ENCODE measurements at places on chromosomes 1 and 21. TPM values are rescaled to one million over a fixed set of nuclear protein-coding genes. Genes with fewer than 3 reads are reported as not detected.

ECM1 gene
- 0.71 TPM for total RNA-seq

COL11A1 gene
- 0.24 TPM for total RNA-seq

CLIC6 gene
- 3.3 TPM for total RNA-seq

SLAMF9 gene
- 0.09 TPM for total RNA-seq

KLF17 gene
- not detected for total RNA-seq

TGFBR3 gene
- total RNA-seq: 5.4 TPM

UBE2U gene
- not detected for total RNA-seq

CYB5RL gene
- 2.6 TPM for total RNA-seq

DNA sequence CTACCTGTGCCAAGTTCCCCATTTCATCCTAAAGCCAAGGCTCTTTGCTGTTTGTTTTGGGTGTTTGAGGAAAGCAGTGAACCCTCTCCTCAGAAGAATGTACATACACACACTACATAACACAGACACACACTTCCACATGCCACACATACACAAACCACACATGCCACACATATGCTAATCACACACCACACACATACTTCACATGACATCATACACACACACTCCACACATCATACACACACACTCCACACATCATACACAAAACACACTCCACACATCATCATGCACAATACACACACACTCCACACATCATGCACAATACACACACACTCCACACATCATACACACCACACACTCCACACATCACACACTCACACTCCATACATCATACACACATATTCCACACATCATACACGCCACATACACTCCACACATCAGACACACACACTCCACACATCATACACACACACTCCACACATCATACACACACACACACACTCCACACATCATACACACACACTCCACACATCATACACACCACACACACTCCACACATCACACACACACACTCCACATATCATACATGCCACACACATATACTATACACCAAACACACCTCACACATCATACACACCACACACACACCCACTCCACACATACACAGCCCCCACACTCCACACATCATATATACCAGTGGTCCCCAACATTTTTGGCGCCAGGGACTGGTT, 22.7 kb upstream of the ZNF436 start:
- no peak overlapping the region for H3K4me3 ChIP-seq
- no peaks in the 10 kb centered on the region for H3K36me3 ChIP-seq
- H3K4me1 ChIP-seq: no peaks in the 10 kb centered on the region
- H3K27me3 ChIP-seq: peaks cover 3% of the 10 kb centered on the region
- no peak overlapping the region for H3K27ac ChIP-seq
- DNase-seq: no peak

DNA sequence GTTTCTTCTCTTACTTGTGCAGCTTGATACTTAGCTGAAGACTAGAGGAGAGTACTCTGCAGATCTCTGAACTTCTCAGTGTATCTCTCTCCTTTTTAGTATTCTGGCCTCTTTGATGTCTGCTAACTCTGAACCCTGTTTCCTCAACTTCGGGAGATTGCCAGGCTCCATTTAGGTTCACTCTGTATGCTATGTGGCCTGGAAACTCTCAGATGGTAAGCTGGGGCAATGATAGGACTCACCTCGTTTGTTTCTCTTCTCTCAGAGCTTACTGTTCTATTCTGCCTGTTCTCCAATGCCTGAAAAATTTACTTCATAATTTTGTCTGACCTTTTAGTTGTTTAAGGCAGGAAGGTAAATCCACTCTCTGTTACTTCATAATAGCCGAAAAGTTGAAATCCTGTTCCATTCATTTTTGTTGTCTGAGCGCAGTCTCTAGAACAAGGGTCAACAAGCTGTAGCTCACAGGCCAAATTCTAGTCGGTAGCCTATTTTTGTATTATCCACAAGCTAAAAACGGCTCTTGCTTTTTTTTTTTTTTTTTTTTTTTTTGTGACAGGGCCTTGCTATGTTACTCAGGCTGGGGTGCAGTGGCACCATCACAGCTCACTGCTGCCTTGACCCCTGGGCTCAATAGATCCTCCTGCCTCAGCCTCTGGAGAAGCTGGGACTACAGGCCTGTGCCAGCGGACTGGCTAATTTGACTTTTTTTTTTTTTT, 33.3 kb downstream of the ZMYM4 start:
- no peak overlapping the region for H3K4me3 ChIP-seq
- DNase-seq: no peak
- peaks cover 6% of the 10 kb centered on the region for H3K4me1 ChIP-seq
- H3K36me3 ChIP-seq: no peaks in the 10 kb centered on the region

DNA sequence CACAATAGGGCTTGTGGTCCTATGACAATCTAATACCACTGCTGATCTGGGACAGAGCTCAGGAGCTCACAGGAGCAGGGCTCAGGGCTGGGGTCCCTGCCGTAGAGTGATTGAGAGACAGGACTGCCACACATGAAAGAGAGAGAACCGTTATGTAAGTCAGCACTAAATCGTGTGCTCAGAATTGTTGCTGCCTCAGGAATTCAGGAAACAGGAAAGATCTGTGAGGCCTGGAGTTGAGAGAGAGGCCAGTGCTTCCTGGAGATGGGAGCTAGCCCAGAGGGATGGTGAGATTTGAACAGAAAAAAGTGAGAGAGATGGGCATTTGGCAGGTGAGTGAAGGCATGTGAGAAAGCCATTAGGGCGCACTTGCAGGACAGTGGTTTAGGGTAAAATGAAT, 17.5 kb upstream of the ACBD6 start:
- no peak for DNase-seq
- H3K27ac ChIP-seq: no peak overlapping the region
- H3K27me3 ChIP-seq: no peaks in the 10 kb centered on the region
- H3K4me1 ChIP-seq: no peaks in the 10 kb centered on the region
- no peaks in the 10 kb centered on the region for H3K36me3 ChIP-seq

GRCh38 chr1:156767879-156768604, 707 bp downstream of the PRCC start:
- peak overlapping the region; percentile 91 for H3K4me3 ChIP-seq
- no peaks in the 10 kb centered on the region for H3K27me3 ChIP-seq
- DNase-seq: no peak
- H3K27ac ChIP-seq: peak overlapping the region; percentile 95
- H3K4me1 ChIP-seq: peaks cover 31% of the 10 kb centered on the region

GRCh38 chr1:16125088-16125470, 30.8 kb downstream of the EPHA2 start:
- DNase-seq: no peak
- H3K27me3 ChIP-seq: no peaks in the 10 kb centered on the region
- H3K27ac ChIP-seq: no peak overlapping the region
- H3K4me3 ChIP-seq: no peak overlapping the region
- H3K4me1 ChIP-seq: peaks cover 12% of the 10 kb centered on the region

GRCh38 chr1:7045897-7046296, 260.6 kb downstream of the CAMTA1 start:
- no peak overlapping the region for H3K4me3 ChIP-seq
- no peak for DNase-seq
- H3K4me1 ChIP-seq: no peaks in the 10 kb centered on the region
- no peaks in the 10 kb centered on the region for H3K36me3 ChIP-seq

Data from thymus (tissue), 14 donors.